Stimulated activated naive CD8-positive, alpha-beta T cell treated with anti-CD3 and anti-CD28 coated beads, Interleukin-15, Interleukin-2, amounts not matched to agents 100 U/mL and 50 U/mL, for 24 hours (primary cell): ENCODE measurements at places on chromosomes 2 and 18.

DNA sequence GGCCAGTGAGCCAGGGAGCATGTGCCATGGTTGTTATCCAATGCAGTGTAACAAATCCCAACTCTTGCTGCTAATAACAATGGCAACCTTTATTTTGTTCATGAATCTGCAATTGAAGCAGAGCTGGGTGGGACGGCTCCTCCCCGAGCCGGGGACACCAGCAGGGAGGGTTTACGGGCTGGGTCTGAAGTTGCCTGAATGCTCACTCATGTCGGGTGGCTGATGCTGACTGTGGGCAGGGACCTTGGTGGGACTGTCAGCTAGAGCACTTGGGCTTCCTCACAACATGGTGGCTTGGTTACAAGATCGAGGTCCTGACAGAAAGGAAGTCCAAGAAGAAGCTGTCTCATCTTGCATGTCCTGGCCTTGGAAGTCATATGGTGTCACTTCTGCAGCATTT, 264.5 kb downstream of the NDUFA10 start:
- no peak for DNase-seq

- DNase-seq: no peak
Observed at GRCh38 chr2:36677996-36678605, 18.4 kb upstream of the VIT start.

- DNase-seq: no peak
Observed at GRCh38 chr2:229133155-229133772, 137.8 kb downstream of the PID1 start.

DNA sequence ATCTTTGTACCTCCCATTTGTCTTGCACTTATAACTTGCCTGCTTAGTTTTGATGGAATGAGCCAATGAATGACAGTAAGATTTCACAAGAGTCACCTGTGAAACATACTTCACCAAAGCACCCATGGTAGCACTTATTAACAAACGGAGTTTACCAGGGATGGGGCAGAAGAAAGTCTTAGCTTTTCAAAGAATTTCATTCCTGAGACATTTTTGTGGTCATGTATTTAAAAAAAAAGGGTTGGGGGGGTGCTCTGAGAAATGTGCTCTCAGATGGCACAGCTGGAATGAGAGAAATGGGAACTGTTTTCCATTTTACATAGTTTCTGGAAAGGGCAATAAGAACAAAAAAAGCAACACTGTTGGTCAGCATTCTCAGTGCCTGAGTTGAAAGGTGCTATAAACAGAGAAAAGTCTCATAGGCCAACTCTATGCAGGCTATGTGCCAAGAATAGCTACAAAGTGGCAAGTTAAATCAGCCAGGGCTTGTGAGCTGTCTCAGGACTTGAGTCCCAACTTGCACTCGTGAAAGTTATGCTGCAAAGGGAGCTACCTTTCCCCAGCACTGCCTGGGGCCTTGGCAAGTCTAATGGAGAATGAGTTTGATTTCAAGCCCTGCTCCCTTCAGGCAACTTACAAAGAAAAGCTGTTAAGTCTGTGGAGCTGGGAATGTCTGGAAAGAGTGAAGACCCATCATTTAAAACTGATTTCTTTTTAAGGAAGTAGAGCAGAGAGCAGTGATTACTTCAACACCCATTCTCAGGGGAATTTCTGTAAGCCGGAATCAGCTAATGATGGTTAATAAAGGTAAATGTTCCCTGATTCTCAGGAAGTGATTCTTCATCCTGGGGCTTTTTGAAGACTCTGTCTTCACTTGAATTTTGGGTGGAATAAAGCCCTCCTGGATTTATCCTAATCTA, 170.6 kb downstream of the SLC8A1 start:
- no peak for DNase-seq

- DNase-seq: no peak
Observed at GRCh38 chr2:28398101-28398834, 5.6 kb downstream of the FOSL2 start.
